ENCODE measurements at places on chromosomes 7 and 10.

GRCh38 chr7:112097524-112097923, 108.7 kb downstream of the DOCK4 start:
- DNase-seq: no peak

GRCh38 chr7:75599244-75599781, 107.2 kb downstream of the SPDYE5 start:
- DNase-seq: no peak

DNA sequence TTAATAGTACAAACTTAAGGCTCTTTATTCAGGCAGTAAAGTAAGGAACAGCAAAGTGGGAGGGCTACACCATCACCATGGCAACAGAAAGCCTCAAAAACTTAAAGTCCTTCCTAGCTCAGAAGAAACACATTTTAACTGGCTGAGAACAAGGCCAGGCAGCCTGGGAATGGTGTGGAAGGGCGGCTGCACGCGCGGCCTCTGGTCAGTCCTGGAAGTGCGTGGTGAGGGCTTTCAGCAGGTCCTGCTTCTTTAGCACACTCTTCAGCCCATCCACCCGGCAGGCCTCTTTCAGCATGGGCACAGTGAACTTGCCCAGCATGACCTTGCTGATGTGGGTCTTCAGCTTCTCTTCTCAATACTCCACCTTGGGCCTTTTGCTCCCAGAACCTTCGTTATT, 133.0 kb downstream of the CYP26A1 start:
- no peak for DNase-seq

DNA sequence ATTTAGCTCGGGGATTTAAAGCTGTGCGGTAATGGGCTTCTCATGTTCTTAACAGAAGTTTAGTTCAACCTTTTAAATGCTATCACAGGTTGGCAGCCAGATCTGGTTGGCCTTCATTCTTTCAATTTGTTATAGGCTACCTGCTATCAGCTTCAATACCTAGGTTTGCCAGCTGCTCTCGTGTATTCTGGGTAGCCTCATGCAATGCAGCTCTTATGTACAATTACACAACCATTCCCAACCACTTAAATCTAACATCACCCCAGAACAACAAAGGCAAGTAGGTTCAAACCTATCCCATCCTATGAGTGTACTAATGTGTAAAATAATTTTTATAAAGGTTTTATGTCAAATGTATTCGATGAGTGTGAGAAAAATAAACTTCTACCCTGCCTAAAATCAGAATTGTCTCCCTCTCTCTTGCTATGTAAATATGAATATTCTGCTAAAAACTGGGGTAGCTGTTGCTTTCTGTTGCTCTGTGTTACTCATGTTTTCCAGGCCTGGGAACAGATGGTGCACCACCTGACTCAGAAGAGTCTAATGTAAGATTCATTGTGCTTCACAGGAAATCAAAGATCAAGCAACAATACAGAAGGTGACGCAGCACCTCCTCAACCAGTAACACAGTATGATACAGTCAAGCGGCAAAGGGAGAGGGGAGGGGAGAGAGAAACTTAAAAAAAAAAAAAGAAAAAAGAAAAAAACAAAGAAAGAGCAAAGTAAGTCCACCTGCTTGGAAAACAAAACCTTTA, 188.6 kb downstream of the ETV1 start:
- DNase-seq: no peak

DNA sequence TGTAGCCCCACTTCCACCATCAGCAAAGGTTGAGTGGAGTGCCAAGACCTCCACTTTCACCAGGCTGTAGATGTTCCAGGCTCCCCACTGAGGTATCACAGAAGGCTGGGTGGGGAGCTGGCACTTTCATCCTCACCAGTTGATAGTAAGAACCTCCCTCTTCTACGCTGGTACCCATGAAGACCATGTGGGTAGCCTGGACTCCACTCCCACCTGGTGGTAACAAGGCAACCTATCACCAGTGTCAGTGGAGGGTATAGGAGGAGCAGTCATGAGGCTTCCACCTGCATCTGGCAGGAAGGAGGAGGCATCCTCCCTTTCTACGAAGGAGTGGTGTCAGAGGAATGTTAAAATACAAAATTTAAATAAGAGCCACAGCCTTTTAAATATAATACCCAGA, 4.4 kb downstream of the SMIM30 start:
- DNase-seq: no peak

- no peak for DNase-seq
These were observed 36.4 kb downstream of the COPG2 start for GRCh38 chr7:130632111-130632510.

DNA sequence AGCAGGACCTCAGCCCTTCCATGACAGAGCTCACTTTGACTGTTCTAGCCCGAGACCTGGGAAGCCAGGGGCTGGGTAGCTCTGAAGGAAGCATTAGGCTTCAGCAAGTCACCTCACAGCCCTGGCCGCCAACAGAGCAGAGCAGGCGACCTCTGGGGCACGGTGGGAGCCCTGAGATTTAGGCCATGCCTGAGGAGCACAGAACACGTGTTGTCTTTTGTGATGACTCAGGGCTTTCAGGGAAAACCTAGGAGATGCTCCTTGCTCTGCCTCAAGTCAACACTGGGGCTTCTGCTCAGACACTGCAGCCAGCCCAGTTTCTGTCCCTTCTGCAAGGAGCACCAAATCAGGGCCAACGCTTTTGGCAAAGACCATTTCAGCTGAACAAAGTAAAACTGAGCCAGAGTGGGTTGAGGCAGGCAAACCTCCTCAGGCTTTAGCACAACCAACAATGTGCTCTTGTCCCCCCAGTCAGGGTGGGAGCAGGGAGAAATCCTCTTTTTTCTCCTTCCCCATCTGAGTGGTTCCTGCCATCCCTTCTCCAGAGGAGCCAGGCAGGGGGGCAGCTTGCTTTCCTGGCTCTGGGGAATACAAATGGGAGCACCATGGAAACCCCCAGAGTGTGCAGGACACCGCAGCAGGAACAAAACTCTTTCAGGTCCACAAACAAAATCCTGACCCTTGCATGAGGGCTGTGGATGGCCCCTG, 14.4 kb downstream of the CAMK2G start:
- DNase-seq: no peak

- no peak for DNase-seq
These were observed 66.4 kb upstream of the GDF10 start for GRCh38 chr10:47233631-47234030.

DNA sequence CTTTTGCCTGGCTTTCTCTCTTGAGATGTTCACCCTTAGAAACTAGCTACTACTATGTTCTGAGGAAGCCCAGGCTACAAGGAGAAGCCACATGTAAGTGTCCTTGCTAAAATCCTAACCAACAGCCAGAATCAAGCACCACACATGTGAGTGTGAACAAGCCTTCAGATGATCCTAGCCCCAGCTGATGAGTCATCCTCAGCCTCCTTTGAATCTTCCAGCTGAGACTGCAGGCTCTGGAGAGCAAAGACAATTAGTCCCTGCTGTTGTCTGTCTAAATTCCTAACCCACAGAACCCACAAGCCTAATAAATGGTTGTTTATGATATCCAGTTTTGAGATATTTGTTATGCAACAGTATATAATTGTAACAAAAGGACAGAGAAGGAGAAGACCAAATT, 92.8 kb upstream of the TAC1 start:
- no peak for DNase-seq

DNA sequence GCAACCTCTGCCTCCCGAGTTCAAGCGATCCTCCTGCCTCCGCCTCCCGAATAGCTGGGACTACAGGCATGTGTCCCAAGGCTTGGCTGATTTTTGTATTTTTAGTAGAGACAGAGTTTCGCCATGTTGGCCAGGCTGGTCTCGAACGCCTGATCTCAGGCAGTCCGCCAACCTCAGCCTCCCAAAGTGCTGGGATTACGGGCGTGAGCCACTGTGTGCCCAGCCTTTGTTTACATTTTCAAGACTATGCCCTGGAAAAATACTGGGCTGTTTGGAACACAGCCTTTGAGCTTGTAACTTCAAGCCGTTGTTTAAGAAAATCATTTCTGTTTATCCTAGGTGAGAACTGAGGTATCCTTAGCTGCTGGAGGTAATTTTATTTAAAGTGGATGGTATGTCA, 1.9 kb downstream of the ZKSCAN1 start:
- no peak for DNase-seq

GRCh38 chr7:144775749-144776148, 60.1 kb downstream of the TPK1 start:
- no peak for DNase-seq

DNA sequence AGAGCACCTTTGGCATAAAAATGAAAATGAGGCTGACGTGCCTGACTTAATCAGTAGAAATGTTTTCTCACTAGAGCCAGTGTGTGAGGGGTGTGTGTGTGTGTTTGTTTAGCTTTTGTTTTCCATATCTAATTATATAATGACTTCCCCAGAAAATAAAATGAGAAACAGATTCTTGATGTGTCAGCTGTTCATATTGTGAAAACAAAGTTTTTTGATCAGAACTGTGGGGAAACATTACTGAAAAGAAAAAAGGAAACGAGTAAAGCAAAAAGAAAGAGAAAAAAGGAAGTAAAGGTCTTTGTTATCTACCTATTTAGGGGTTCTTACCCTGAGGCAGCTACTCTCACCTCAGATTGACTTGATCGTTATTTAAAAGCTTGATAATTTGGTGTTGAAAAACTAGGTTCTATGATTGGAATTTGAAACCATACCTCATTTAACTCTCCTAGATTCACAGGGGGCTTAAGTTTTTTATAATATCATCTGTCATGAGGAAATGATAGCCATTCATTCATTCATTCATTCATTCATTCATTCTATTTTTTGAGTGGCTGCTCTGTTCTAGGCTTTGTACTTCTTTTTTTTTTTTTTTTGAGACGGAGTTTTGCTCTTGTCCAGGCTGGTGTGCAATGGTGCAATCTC, 58.0 kb downstream of the CREM start:
- no peak for DNase-seq

GRCh38 chr10:133458710-133459453, 5.1 kb downstream of the SCART1 start:
- no peak for DNase-seq

DNA sequence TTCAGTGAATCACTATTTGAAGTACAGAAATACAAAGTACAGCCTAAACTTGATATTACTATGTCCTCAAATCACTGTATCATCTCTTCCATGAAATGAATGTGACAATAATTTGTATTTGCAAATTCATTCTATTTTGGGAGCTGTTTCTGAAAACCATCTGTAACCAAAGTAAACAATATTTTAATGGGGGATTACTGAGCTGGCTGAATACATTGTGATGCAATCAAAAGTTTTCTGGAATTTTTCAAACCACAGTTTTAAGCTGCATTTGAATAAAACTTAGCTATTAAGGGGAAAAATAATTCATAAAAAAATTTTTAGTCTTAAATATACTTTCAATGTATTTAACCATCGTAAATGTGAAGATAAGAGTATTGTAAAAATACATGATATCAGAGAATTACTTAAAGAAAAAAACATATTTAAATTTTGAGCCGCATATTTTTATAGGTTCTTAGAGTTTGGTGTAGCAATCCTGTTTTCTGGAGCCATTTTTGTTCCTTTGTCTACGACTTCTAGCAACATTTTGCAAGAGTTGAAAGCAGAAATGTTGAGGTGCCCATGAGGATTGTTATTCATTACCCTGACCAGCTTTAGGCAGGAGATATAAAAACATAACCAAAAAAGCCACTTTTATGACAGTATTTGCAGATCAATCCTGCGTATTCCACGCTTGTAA, 45.9 kb upstream of the AGMO start:
- DNase-seq: no peak

DNA sequence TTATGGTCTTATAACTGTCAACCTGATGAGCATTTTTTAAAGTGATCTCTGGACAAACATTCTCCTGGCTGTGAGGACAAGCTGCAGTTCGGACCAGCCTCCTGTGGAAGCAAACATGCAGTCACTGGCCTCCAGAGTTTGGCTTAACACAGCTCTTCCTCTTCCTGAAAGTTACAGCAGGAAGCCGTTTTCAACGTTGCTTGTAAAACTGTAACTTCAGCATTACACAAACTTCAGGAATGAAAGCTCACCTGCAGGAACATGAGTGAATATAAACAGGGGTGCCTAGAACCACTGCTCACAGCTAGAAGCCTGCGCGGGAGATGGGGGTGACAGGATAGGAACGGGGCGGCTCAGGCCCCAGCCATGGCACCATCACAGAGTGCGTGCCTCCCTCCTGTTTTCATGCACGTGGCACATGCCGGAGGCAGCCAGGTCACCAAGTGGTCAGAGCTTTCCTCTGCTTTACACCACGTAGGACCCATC, 292.9 kb upstream of the PITRM1 start:
- no peak for DNase-seq

DNA sequence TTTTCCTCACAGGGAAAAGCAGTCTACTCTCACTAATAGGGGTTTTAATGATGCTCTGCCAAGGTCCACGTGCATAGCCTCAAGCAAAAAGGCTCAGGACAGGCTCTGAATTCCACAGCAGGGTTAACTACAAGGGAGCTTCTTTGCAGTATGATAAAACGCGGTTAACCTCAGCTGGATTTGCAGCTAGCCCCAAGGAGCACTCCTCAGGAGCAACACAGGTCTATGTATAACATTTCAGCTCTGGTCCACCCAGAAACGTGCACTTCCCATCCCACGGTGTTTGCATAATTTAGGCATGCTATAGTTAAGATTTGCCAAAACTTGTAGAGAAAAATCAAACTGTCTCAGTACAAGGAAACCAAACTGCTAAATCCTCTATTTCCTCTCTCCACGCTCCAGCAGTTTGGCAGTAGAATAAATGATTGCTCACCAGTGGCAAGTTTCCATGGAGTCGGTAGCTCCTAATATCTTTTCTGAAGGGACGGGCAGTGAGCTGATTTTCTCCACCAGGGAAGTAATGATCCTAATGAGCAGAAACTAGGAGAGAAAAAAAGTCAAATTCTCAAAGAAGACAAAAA, 13.1 kb upstream of the ASB4 start:
- DNase-seq: no peak

- no peak for DNase-seq
These were observed 184.5 kb upstream of the NFE2L3 start for GRCh38 chr7:25967278-25968204.

DNA sequence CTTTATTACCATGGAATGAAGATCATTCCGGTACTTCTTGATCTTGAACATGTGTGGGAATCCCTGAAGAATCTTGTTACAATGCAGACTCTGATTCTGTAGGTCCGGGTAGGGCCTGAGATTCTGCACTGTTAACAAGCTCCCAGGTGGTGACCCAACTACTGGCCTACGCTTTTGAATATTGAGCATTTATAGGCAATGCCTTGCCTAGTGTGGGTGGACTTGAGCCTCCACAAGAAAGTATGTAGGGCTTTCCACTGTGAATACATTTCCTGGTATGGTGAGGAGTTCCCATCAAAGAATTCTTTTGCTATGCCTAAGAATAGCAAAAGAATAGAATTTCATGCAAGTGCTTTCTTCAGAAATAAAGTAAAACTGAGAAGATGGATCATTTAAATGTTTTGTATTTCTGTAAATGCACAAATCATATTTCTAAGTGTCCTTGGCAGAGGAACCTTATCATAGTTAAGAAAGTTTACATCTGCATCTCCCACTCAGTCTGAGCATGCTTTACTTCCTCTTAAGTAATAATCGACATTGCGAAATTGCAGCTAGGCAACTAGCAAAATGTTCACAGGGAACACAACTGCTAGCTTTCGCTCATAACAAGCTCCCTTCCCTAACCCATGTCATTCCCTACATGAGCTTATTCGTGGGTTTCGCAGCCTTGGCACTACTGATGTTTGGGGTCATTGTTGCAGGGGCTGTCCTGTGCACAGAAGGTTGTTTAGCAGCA, 71.4 kb downstream of the AHR start:
- peak; percentile 20 for DNase-seq

- DNase-seq: no peak
These were observed 36.2 kb downstream of the CCDC6 start for GRCh38 chr10:59870152-59870551.

GRCh38 chr7:41051535-41051934, 651.4 kb downstream of the INHBA start:
- DNase-seq: no peak

- no peak for DNase-seq
These were observed 133.7 kb upstream of the SEMA3E start for GRCh38 chr7:83782628-83783027.
